ENCODE measurements at places on chromosomes 5 and 9.

GRCh38 chr5:93337138-93337537, 243.9 kb downstream of the NR2F1-AS1 start:
- DNase-seq = no peak

GRCh38 chr5:37111426-37112382, 137.5 kb downstream of the CPLANE1 start:
- DNase-seq = no peak

GRCh38 chr5:12367973-12368372, 463.7 kb upstream of the CTNND2 start:
- no peak for DNase-seq

DNA sequence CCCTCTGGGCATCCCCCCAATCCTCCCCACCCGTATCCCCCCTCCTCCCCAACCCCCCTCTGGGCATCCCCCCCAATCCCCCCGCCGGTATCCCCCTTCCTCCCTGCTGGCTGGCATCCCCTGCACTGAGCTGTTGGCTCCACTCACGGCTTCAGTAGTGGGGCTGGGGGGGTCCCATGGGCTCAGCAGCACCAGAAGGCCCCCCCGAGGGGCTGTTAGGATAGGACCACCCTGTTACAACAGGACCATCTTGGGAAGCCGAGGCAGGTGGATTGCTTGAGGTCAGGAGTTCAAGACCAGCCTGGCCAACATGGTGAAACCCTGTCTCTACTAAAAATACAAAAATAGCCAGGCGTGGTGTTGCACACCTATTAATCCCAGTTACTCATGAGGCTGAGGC, 42.4 kb downstream of the EXD3 start:
- no peak for DNase-seq

- DNase-seq = no peak
These were observed 119.5 kb upstream of the GPR151 start for GRCh38 chr5:146635443-146635842.

DNA sequence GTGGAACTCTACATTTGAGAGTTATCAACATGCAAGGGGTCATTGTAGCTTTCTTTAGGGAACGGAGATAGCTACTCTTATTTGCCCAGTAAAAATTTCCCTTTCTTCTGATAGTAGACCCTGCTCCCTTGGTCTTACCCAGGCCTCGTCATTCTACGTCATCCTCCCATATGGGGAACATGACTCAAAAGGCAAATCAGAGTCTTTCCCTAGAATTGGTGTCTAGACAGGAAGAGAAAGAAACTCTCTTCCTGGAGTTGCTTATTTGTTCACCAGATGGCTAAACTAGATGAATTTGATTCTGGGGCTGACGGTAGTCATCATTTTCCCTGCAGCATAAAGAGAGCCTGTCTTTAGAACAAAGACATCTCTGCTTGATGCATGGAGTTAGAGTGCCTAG, 12.2 kb upstream of the SLC38A9 start:
- no peak for DNase-seq

DNA sequence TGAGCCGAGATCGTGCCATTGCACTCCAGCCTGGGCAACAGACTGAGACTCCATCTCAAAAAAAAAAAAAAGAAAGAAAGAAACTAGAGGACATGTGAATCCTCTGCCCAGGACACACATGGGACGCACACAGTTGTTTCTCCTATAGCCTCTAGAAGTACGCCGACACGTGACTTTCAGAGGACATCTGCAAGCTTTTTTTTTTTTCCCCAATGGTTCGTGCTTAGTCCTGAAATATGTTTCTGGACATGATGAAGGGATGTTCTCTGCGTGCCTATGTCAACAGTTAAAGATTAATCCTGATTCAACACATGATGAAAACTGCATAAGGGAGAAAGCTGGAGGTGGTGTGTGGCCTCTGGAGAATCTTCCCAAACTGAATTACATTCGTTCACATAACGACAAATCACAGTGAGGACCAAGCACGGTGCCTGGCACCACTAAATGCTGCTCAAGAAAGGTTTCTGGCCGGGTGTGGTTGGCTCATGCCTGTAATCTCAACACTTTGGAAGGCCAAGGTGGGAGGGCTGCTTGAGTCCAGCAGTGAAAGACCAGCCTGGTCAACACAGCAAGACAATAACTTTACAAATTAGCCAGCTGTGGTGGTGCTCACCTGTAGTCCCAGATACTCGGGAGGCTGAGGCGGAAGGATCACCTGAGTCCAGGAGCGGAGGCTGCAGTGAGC, 9.8 kb downstream of the COL23A1 start:
- no peak for DNase-seq

DNA sequence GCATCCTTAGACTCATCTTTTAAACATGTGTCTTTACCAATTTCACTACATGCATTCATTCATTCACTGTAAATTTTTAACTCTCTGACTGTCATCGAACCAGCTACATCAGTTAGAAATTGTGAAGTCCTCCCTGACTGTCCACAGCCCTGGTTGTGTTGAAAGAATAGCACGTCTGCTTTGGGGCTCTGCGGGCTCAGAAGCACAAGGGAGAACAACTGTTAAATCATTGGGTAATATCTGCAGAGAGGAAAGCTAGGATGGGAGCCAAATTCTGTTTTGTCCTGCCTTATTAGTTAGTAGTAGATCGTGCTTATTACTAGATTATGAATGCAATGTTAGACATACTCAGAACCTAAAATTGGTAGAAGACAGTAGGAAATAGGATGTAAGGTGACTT, 26.3 kb upstream of the FAM120AOS start:
- DNase-seq = peak; percentile 39

DNA sequence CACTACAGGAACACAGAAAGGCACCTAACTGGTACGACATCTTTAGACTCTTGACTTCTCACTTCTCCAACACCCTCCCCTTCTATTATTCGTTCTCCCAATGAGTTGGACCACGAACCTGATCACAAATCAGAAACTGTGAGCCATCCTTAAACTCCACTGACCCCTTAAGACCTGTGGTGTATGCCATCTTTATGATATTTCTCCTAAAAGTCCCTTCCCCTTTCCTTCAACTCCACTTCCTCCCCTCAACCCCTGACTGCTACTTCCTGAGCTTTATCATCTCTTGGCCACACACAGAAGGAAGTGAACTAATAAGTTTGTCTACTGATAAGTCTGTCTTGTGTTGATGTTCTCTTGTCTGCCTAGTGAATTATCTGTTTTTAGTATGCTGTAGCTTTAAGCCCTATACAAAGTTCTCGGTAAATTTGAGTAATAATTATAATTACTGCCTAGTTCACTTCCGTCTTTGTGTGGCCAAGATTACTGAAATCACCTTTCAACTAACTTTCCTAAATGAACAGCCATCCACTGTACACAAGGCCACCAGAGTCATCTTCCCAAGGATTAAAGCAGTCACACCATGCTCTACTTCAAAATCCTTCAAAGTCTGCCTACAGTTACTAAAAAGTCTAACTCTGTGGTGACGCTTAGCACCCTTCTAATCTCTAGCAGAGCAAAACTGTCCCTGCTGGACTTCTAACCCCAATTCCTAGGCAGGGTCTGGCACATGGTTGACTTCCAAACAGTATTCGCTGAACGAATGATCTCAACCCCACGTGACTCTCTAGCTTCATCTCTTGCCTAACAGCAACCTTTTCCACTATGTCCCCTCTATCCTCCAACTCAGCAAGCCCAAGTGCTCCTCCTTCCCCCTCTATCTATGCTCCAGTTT, 23.2 kb downstream of the ELOVL7 start:
- DNase-seq = no peak

DNA sequence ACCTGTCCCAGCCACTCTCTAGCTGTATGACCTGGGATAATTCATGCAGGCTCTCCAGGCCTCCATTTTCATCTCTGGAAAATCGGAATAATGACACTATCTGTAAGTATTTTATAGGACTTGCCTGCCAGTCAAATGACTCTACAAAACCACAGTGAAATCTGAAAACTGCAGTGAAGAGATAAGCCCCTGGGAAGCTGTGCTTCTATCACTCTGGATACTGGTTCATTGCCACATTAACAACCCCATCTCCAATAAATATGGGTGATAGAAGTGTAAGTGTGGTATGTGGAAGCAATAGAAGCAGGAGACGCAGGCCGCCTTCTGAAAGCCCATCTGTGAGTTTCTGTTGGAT, 31.8 kb downstream of the WHRN start:
- DNase-seq = no peak

- DNase-seq = peak; percentile 11
These were observed 164.1 kb upstream of the ZNF618 start for GRCh38 chr9:113712053-113712452.

- no peak for DNase-seq
These were observed 18.9 kb upstream of the RASEF start for GRCh38 chr9:83081846-83082245.

DNA sequence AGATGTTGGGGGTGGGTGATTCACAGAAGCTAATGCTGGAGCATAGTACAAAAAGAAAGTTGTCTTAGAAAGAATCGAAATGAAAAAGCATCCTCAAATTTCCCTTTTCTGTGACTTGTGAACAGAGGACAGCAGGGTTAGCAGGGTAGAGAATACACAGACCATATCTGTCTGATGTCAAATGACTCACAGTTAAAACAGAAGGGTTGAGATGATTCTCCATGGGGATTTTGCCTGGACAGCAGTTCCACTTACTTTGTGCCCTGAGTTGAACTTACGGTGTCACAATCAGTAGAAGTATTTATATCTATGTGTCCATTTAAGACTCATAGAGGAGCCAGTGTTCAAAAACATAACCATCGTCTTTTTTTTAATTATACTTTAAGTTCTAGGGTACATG, 801.6 kb downstream of the KCTD16 start:
- no peak for DNase-seq
